ENCODE measurements at places on chromosomes 6 and 20.

GRCh38 chr6:95228636-95229035, 348.7 kb upstream of the MANEA start:
- no peak for DNase-seq

GRCh38 chr6:112194511-112194910, 59.9 kb downstream of the LAMA4 start:
- DNase-seq: no peak

GRCh38 chr6:87180105-87180728, 24.9 kb downstream of the ZNF292 start:
- DNase-seq: no peak

GRCh38 chr6:3304500-3305215, 45.9 kb downstream of the PSMG4 start:
- no peak for DNase-seq

- DNase-seq: no peak
These were observed 3.1 kb downstream of the BICRAL start for GRCh38 chr6:42784717-42785498.

DNA sequence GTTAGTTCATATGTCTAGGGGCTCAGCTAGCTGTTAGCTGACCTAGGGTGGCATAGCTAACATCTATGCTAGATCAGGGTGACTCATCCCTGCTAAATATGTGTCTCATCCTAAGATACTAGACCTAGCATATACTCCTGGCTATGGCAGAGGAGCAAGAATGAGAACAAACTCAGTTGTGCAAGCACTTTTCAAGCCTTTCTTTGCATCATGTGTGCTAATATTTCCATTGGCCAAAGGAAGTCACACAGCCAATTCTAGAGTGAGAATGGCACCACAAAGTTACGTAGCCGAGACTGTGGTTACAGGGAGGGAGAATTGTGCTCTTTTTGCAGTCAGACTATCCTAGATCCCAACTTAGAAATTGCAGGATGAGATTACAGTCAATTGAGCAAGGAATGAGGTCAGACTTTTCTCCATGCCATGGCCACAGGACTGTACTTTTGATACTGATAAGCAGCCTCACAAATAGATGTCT, 78.7 kb downstream of the PLCB4 start:
- DNase-seq: no peak

DNA sequence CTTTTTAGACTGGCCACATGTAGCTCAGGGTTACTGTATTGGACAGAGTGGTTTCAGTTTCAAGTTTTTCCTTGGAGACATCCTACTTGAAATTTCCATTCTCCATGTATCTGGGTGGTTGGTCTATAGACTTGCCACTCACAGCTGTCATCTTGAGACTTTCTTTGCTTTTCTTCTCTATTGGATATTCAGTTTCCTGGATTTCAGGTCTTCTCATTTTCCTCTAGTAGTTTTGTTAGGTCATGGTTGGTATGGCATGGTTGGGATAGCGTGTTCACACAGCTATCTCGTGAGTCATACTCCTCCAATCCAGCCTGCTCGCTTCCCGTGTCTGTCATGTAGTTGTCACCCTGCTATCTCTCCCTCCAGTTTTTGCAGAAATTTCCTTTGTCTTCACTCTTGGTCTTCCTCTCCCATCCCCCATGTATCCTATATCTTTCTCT, 48.3 kb downstream of the PTPN1 start:
- no peak for DNase-seq

- no peak for DNase-seq
These were observed 32.0 kb downstream of the GNAS-AS1 start for GRCh38 chr20:58818586-58819285.

DNA sequence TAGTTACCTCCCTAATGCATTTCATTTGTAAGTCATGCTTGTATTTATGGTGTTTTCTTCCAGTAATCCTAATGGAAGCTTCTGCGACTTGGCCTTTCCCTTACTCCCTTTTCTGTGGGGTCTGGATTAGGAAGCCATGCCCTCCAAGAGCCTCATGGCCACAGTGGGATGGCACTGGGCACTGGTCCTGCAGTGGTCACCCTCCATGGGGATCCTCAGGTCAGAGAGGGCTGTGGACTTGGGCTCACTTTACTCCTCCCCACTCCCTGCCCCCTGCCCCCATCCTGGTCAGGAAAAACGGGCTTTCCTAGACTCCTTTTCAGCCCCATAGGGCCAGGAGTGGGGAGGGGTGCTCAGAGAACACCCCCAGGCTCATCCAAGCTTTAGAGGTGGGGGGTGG, 49.9 kb downstream of the EBF4 start:
- no peak for DNase-seq

DNA sequence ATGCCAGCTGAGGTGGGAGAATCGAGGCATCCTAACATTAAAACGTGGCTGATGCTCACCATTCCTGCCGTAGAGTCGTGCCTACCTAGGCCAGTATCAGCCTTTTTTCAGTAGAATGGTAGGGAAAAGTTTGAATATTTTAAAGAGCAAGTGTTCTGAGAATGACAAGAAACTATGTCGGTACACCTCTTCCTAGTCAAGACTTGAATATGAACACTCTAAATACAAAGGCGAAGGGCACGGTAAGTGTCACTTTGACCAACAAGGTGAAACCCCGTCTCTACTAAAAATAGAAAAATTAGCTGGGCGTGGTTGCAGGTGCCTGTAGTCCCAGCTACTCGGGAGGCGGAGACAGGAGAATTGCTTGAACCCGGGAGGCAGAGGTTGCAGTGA, 1.0 kb downstream of the GINM1 start:
- no peak for DNase-seq

GRCh38 chr20:52433326-52434040, 241.9 kb upstream of the ZFP64 start:
- no peak for DNase-seq

- no peak for DNase-seq
These were observed 264.3 kb downstream of the TFAP2C start for GRCh38 chr20:56893226-56893917.

GRCh38 chr20:20904501-20904831, 192.0 kb upstream of the RALGAPA2 start:
- no peak for DNase-seq

DNA sequence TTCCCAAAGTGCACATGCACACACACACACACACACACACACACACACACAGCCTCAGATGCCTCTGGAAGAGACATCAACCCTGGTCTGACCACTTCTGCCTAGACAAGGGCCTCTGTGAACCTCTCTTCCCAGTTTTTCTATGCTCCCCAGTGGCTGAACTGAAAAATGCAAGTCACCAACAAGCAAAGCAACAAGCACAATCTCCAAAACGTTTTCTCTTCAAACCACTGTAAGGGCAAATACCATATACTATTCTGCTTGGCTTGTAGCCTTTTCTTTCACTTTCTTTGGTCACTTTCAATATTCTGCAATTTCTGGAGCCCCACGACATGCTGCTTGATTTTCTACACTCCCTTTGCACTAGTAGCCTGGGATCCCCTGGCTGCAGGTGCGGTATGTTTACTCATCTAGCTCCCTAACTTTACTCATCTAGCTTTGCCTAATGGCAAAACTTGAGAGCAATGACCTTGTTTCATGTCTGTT, 121.4 kb upstream of the DST start:
- no peak for DNase-seq

- DNase-seq: no peak
These were observed 13.8 kb downstream of the VAPB start for GRCh38 chr20:58402827-58403226.

DNA sequence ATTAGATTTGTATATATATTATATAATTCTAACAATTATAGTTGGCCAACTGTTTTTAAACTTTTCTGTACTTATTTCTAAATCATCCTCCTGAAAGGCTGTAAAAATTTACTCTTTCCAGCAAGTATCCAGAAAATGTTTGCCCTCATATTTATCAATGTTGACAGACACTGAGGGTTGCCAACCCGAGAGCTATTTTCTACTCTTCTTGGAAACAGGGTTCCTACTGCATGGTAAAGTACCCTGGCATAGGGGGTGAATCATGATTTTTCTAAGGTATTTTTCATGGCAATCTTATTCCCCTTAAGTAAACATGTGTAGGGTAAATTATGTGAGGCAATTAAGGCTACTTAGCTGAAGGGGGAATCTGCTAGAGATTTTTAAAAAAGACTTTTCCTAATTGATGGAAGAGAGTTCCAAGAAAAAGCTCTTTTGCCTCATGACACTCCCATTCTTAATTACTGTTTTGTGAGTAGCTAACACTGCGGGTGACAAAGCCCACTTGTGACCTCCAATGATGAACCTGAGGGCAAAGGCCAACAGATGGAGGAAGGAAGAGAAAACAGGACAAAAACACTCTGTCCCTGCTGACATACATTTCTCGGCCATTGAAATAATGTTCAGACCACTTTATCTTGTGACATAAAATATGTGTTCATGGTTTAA, 37.9 kb downstream of the GPX5 start:
- DNase-seq: no peak

- no peak for DNase-seq
These were observed 26.8 kb downstream of the PAQR8 start for GRCh38 chr6:52388790-52389189.

- DNase-seq: no peak
These were observed 28.3 kb downstream of the PTGIS start for GRCh38 chr20:49539481-49540231.

DNA sequence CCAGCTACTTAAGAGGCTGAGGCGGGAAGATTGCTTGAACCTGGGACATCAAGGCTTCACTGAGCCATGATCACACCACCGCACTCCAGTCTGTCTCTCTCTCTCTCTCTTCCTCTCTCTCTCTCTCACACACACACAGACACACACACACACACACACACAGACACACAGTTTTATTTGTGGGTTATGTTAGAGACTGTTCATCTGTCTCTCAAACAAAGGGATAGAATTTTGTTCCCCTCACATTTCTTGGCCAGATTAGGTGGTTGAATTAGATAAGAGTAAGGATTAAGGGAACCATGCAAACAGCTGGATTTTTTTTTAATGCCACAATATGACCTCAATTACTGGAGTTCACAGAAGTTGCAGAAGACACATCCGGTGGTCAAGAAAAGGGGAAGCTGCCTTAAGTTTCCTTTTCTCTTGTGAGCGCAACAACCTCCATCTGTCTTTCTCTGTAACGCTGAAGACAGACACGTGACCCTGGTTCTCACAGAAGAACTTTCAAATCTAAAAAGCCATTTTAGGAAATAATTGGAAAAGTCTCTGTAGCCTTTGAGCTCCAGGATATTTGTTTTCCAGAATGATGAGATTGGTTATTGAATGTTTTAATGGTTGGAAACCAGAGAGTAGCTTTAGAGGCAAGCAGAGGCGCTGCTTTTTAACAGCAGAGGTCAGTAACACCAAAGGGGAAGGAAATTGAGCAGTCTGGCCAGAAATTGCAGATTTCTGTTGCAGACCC, 32.9 kb upstream of the LGSN start:
- no peak for DNase-seq

GRCh38 chr6:39173270-39173669, 56.0 kb downstream of the KCNK5 start:
- no peak for DNase-seq

DNA sequence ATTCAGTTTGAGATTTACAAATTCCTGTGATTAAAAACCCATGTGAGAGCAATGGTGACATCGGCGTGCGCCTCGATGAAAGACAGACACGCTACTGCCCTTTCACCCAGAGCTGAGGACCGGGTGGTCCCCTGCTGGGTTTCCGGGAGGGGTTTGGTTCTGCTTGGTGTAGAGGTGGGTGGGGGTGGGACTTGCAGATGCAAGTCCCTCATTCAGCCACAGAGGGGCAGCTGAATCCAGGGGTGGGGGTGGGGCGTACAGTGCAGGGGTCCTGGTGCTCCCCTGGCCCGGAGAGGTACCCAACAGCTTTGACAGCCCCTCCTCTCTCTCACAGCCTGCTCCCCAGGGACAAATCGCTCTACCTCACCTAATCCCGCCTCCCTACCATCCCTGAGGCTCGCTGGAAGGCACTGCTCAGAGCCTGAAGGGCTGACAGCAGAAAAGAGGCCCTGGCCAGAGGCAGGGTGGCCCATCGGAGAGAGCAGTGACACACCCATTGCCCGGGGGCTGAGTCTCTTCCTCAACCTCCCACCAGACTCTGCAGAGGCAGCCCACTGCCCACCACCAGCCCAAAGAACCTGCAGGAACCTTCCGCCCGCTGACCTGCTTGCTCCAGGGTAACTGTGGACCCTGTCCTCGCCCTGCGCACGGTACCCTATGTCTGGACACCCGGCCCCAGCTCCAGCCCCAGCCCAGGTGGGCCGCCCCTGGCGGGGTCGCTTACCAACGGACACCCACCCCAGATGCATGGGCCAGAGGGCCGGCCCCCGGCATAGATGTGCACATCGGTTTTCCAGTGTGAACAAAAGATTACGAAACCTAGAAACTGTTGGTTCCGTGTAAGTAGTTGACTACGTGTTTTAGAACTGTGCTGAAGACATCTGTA, 118.4 kb downstream of the JPH2 start:
- DNase-seq: no peak

- no peak for DNase-seq
These were observed 4.5 kb upstream of the FASTKD5 start for GRCh38 chr20:3164043-3164762.

DNA sequence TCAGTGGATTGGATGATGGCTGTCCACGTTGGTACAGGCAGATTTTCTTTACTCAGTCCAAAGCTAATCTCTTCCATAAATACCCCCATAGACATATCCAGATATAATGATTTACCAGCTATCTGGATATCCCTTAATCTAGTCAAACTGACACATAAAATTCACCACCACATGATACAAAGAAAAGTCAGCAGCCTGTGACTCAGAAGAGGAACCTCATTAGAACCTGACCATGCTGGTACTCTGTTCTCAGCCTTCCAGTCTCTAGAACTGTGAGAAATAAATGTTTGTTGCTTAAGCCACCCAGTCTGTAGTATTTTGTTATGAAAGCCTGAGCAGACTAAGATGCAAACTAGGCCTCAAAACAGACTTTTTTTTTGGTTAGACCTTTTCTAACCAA, 431.3 kb upstream of the RNF217 start:
- no peak for DNase-seq

GRCh38 chr20:48645666-48646065, 182.1 kb downstream of the PREX1 start:
- DNase-seq: no peak

GRCh38 chr6:71489736-71490135, 201.1 kb downstream of the OGFRL1 start:
- no peak for DNase-seq

- no peak for DNase-seq
These were observed 457.0 kb downstream of the EPM2A start for GRCh38 chr6:145278163-145278807.

DNA sequence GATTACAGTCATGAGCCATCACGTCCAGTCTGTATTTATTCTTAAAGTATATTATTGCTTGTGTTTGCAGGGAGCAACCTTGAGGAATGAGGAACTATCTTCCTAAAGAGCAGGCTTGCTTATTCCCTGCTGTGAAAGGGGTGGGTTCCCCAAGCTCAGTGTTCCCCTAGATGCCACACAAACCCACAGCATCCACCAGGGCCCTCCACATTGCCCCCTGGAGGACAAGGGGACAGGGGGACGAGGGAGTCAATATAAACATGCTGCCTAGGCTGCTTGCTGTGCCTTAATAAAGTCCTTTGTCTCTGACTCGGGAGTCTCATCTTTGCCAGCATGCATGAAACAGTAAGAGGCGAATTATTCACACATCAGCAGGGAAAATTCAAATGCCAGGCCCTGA, 8.0 kb upstream of the IDH3B start:
- no peak for DNase-seq

GRCh38 chr6:90941885-90942284, 355.0 kb upstream of the MAP3K7 start:
- DNase-seq: no peak
